ENCODE measurements at places on chromosomes 11 and 22.

GRCh38 chr11:42237701-42238235 is 778.3 kb upstream of the LRRC4C start:
- no peak for DNase-seq

DNA sequence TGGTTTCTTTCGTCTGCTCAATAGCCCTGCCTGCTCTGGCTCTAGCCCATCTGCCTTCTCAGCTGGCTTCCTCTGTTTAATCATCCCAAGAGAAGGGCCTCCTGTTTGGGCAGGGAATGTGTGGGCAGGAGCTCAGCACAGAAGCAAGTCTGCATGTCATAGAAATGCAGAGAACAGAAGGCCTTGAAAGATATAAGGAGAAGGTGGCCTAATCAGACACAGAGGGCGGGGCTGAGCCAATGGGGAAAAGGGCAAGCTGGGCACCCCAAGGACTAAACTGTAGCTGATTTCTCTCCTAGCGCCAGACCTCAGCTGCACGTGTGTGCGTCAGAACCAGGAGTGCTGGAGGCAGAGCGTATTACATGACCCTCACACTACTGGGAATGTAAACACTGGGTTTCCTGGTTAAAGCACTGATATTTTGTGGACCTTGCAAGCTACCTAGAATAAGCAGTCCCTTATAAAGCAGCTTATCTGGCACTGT is 7.6 kb upstream of the CCKBR start:
- no peak for DNase-seq

DNA sequence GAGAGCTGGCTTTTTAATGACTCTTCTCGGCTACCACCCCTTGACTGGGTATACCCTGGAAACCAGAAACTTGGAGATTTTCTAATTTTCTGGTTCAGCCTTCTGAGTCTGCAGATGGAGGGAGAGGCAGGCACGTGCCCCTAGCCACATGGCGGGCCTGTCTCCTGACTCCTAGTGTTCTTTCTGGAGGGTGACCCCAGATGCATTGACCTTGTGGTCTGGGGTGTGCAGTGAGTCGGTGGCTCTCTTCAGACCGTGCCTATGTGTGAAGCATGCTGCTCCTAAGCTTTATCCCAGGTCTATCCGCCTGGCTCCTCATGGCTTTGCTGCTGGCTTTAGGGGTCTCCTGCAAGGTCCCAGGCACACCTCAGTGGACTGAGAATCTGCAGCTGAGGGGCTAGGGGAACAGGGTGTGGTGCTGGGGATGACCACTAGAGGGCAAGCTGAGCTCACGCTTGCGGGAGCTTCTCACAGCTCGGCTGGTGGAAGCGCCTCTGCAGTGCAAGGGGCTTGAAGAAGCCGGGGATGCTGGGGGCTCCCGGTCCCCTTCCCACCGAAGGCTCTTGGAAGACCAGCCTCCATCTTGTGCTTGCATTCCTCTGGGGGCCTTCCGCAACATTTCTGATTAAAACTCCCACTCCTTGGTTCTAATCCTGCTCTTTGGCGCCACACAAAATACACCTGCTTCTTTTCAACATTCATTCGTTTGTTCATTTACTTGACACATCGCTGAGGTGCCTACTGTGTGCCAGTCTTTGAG is 51.8 kb downstream of the OTOG start:
- peak; percentile 82 for DNase-seq

DNA sequence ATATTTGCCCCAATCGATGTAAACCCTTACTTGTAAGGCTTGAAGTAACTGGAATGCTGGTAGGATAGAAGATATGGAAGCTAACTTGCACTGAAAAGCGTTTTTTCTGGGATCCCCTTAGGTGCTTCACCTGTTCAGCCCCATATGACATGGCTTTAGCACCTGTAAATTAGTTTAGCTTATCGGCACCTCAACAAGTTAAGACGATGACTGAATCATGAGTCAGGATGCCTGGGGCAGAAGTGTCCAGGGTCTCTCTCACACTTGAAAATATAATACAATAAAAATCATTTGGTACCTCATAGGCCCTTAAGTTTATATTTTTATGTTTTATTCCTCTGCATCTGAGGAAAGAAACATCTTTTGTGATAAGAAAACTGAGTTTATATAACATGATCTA is 409.2 kb upstream of the LRRC4C start:
- DNase-seq = no peak

GRCh38 chr11:61369372-61370348 is 7.5 kb downstream of the TMEM138 start:
- DNase-seq = no peak

GRCh38 chr11:131491503-131491902 is 121.1 kb downstream of the NTM start:
- no peak for DNase-seq

GRCh38 chr22:22076361-22076760 is 93.8 kb upstream of the TOP3B start:
- no peak for DNase-seq
